NCI-H1417 treated with DMSO at 0.1 percent for 48 hours (cell line): ENCODE measurements at places on chromosomes 2 and 18.

DNA sequence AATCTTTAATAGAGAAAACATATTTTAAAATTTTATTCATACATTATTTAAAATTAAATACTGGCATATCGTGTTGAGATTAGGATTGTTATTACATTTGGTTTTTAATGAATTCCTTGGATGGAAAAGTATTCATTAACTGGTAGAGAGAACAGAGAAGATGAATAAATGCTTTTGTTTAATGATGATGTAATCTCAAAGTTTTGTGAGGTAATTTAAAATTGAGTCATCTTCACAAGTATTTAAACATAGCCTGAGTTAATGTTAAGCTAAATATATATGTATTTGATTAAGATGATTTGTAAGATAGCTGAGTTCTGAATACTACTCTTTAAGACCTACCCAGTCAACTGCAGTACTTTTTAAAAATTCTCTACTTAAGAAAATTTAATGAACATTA lies 713.4 kb upstream of the VRK2 start:
- DNase-seq, result no peak

DNA sequence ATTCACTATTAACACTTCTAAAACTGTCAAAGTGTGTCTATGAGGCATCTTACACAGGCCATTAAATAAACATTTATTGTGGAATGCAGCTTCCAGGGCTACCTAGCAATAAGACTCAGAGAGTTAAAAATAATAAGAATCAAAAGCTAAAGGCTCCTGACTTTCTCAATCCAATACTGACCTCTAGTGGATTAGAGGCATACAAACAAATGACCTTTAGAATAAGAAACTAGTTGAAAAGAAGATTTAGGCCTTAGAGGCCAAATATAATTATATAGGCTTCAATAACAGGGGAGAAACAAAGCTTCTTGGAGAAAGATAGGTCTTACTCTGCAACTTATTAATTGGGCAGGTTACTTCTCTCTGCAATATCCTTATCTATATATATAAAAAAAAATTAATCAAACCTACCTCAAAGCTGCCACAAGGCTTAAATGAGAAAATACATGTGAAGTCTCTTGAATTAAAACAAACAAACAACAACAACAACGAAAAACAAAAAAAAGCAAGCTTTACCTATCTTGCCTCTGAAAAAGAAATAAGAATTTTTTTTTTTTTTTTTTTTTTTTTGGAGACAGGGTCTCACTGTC lies 246.1 kb downstream of the EXOC6B start:
- DNase-seq, result peak; percentile 57

DNA sequence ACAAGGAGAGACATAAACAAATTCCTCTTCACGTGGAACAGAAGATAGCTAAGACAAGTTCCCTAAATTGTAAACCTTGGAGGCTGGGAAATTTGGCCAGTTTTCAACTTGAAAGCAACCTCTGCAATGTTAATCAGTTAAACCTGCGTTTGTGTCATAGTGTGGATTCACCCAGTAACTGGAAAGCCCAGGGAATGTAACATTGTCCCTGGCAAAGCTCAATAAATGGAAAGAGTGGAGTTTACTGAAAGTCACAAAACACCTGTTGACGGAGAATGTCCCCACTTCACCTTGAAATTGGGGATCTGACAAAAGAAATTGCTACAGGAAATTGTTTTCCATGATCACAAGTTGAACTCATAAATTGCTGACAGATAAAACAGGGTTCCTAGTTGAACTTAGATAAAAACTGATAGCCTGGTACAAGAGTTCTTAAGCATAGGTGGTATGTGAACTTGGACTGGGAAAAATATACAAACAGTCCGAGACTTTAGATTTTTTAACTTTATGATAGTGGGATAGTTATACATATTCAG lies 15.0 kb upstream of the ME2 start:
- no peak for DNase-seq

DNA sequence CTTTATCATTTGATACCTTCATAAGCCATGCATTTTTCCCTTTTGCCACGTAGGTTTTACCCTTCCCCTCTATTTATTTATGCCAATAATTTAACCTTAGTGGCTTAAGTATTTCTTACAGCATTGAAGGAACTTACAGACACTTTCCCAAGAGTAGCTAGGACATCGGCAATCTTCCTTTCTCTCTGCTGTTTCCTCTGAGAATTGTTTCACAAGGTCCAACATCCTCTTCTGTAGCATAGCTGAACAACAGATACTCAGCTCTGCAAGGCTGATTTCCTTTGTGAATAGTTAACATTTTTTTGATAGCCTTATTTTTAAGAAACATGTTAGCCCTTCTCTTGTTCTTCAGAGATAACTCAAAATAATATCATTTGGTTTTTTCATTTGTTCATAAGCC lies 1.1 kb upstream of the GCA start:
- DNase-seq, result no peak

- DNase-seq, result no peak
These were observed 12.3 kb downstream of the NTSR2 start for GRCh38 chr2:11657646-11658045.

DNA sequence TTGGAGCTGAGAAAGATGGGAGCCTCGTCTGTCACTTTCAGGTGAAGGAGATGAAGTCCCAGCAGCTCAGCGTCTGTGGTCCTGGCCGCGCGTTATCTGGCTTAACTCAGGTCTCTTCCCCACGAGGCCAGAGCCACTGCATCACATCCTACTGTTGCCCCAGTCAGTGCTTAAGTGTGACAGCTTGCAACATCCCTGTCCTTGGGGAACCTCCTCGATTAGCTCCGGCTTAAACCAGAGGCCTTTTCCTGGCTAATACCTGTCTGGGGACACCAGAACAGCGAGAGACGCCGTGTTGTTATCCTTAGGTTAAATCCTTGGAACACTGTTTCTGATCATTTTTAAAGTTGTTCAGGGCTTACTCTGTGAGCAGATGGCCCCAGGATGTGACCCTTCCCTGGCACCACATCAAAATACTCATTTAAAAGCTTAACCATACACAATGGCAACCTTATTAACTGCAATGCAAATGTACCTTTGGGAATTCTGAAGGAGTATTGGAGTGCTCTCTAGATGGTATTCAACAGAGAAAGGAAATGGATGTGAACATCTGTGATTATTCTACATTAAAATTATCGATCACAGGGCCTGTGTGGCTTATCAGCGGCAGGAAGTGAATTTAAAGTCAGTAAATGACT lies 61.2 kb upstream of the SPP2 start:
- DNase-seq, result no peak

- DNase-seq, result no peak
These were observed 90.9 kb upstream of the CERS6 start for GRCh38 chr2:168365094-168365621.

- DNase-seq, result no peak
These were observed 69.9 kb upstream of the MAPRE2 start for GRCh38 chr18:34971313-34971712.

GRCh38 chr2:233360771-233361176 lies 6.5 kb downstream of the DGKD start:
- no peak for DNase-seq

GRCh38 chr18:78701771-78702396 lies 277.7 kb upstream of the SALL3 start:
- peak; percentile 98 for DNase-seq

DNA sequence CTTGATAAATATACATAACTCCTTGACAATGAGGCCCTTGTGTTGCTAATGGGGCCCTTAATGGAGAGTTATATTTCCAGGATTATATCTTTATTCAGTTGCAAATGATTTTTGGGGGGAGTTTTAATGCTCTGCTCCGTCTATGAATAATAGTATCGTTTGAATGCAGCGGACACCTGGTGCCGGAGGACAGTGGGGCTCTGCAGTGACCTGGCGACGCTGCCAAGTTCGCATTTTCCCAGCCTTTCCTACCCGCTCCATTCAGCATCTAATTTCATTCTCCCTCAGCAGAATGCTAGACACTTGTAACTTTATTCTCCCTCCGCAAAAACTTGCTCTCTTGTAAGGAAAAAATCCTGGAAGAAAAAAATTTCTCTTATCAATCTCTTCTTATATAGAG lies 257.6 kb upstream of the SALL3 start:
- DNase-seq, result no peak

DNA sequence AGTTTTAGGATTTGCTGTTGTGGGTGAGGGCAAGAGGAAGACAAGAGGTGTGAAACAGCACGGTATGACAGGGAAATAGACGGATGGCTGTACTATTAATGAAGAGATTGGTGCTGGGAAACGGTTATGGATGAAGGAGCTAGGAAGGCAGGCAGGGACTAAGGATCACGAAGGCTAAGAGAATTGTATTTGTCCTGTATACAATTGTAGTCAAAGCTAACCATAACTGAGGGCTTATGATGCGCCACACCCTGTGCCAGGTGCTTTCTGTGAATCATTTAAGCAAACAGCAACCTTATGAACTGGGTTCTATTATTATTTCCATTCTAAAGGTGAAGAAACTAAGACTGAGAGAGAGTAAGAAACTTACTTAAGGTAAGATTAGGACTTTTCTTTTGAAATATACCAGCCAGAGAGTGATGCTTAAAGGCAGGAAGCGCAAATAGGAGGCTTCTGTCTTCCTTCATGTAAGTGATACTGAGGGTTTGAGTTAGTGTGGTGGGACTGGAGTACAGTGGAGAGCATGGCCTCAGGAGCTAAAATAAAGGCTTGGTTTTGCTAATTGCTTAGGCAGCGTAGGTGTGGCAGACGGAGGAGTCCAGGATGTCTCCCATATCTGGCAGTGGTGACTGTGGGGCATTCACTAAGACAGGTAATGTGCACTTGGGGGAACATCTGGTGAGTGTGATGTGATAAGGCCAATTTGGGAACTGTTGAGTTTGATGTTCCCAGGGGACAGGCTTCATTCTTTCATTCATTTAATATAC lies 85.8 kb downstream of the PLEKHM3 start:
- no peak for DNase-seq

DNA sequence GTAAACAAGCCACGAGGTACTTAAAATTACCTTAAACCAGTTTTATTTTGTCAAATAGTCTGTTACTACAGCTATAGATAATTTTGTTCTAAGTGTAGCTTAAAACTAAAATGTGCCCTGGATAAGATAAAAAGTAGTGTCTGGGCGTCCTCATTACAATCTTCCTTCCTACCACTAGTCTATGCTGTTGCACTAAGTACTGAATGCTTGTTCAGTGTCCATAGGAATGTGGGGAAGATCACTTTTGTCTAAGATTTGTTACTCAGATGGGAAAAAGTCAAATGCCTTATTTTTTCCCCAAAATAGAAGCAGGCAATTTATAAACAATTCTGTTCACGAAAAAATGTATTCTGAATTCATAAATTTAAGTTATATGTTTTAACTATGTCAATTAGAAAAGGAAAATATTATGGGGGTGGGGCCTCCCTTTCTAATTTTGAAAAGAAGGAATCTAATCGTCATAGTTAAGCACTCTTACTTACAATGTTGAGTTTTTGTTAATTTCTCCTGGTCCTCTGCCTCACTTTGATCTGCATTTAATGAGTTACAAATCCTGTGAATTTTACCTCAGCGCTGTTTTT lies 140.4 kb upstream of the VRK2 start:
- peak; percentile 16 for DNase-seq

DNA sequence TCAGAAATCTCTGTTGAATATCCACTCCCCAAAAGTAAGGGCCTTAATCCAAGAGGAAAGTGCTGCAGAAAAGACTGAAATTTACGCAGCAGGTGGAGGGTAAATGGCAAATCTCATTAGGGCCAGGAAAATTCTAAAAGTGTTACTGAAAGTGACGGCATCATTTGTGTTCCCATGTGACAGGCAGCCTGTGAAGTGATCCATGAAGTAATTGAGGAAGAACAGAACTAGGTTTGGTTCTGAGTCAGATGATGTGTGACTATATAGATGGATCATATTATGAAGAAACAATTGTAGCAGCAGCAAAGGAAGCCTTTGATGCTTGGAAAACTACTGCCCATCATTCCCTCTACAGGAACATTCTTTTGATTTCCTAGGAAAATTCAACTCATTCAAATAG lies 401.2 kb downstream of the TGIF1 start:
- DNase-seq, result no peak

DNA sequence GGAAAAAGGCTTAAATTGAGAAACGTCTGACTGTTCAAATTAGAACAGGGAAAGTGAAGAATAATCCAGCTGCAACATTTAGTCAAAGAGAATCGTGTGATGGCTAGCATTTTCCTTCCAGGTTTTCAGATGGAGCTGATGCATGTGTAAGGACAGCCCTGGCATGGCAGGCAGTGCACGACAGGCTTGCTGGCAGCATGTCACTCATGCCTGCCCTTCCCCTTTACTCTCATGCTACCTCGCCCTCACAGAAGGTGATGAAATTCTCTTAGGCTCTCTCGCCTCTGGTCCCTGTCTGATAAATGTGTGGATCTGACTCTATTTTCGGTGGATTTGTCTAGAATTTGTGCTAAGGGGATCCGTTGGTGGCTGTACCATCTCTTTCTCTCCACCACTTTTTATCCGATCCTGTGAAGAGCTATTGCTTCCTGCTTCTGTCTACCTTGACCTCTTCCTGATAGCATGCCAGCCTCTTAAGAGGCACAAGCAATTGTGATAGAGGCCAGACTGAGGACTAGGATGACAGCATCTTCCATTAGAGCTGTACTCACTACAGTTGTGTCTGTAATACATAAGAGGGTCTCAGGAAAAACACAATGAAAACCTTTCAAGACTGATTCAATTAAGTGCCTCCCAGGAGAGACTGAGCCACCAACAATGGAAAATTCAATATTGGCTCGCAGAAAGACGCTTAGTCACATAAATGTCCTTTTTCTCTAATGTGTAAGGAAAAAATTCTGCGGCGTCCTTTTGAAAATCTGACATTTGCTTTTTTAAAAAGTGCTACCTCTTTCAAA lies 65.6 kb upstream of the NOSTRIN start:
- DNase-seq, result no peak

DNA sequence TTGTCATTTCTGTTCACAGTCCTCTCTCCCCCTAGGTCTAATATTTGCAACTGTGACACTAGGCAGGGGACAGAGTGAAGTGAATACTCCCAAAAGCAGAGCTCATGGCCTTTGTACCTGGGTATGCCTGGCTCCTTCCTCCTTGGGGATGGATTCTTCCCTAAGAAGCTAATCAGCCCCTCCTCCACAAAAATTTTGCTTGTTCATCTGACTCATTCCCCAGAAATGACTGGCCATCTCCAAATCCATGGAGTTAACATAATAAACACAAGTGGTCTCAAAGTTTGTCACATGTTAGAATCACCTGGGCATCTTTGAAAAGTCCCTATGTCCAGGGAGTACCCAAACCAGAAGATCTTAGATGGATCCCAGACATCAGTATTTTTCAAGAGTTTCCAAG lies 65.3 kb downstream of the SUCLG1 start:
- no peak for DNase-seq

GRCh38 chr18:48797841-48798255 lies 152.9 kb downstream of the SMAD7 start:
- no peak for DNase-seq

GRCh38 chr2:215724146-215724545 lies 288.3 kb upstream of the FN1 start:
- DNase-seq, result no peak
